ENCODE measurements at places on chromosomes 1 and 21. TPM values are rescaled to one million over a fixed set of nuclear protein-coding genes. Genes with fewer than 3 reads are reported as not detected.

DNA sequence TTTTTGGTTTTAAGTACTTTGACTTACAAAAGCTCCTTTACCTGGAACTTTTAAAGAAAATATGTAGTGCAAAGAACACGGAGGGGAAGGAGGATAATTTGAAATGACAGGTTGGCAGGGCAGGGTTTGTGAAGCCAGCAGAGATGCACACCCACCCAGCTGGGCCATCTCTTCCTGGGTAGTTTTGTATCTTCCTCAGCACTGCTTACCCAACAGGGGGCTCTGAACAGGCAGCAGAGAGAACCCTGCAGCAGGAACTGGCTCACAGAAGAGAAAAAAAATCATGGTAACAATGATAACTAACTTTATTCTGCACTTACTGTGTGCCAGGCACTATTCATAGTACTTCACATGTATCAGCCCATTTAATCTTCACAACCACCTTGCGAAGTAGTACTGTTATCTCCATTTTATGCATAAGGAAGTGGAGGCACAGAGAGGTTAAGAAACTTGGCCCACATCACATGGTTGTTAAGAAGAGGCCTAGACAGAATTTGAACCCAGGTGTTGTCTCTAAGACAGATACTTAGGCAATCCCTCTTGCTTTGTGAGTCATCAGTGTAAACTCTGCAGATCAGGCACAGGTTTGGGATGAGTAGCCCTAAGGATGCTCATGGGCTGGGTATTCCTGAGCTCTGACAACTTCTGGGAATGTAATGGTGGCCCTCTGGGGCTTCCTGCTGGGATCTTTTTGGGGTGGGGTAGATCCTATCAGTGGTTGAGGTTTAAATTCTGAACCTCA lies 60.8 kb downstream of the ELK4 start:
- DNase-seq: no peak
- H3K4me3 ChIP-seq: peak overlapping the region; percentile 38
- H3K27me3 ChIP-seq: peaks cover 21% of the 10 kb centered on the region
- H3K4me1 ChIP-seq: no peaks in the 10 kb centered on the region
- H3K36me3 ChIP-seq: no peaks in the 10 kb centered on the region

- H3K27me3 ChIP-seq: no peaks in the 10 kb centered on the region
- no peak overlapping the region for H3K4me3 ChIP-seq
- no peaks in the 10 kb centered on the region for H3K36me3 ChIP-seq
- no peak for DNase-seq
- no peaks in the 10 kb centered on the region for H3K4me1 ChIP-seq
Measured at GRCh38 chr1:206579747-206580437, 32.4 kb downstream of the EIF2D start.

GRCh38 chr1:185720633-185721272 lies 13.4 kb upstream of the HMCN1 start:
- no peaks in the 10 kb centered on the region for H3K36me3 ChIP-seq
- no peak for DNase-seq
- no peak overlapping the region for H3K4me3 ChIP-seq
- no peak overlapping the region for H3K27ac ChIP-seq
- H3K27me3 ChIP-seq: no peaks in the 10 kb centered on the region

Gene TSPEAR
- total RNA-seq: 1.3 TPM

GRCh38 chr1:211318576-211319280 lies 7.9 kb upstream of the TRAF5 start:
- H3K4me3 ChIP-seq: no peak overlapping the region
- H3K27ac ChIP-seq: no peak overlapping the region
- H3K4me1 ChIP-seq: no peaks in the 10 kb centered on the region
- no peaks in the 10 kb centered on the region for H3K27me3 ChIP-seq
- peaks cover under 1% of the 10 kb centered on the region for H3K36me3 ChIP-seq
- peak; percentile 21 for DNase-seq

Data from H9 (cell line).